GM12878 (cell line): ENCODE measurements at places on chromosomes 7 and 10. TPM values are rescaled to one million over a fixed set of nuclear protein-coding genes. Genes with fewer than 3 reads are reported as not detected.

- H3K36me3 ChIP-seq: no peaks in the 10 kb centered on the region
- H3K4me3 ChIP-seq: no peak overlapping the region
- H3K27me3 ChIP-seq: no peaks in the 10 kb centered on the region
- H3K27ac ChIP-seq: no peak overlapping the region
- DNase-seq: no peak
Measured at GRCh38 chr7:1193593-1194424, 33.8 kb upstream of the ZFAND2A start.

- H3K4me1 ChIP-seq: peaks cover 70% of the 10 kb centered on the region
- DNase-seq: peak; percentile 93
- peak overlapping the region; percentile 14; the same call in 1 of the 2 replicates for H3K4me3 ChIP-seq
Measured at GRCh38 chr10:69045441-69046300, 42.2 kb upstream of the SRGN start.

DNA sequence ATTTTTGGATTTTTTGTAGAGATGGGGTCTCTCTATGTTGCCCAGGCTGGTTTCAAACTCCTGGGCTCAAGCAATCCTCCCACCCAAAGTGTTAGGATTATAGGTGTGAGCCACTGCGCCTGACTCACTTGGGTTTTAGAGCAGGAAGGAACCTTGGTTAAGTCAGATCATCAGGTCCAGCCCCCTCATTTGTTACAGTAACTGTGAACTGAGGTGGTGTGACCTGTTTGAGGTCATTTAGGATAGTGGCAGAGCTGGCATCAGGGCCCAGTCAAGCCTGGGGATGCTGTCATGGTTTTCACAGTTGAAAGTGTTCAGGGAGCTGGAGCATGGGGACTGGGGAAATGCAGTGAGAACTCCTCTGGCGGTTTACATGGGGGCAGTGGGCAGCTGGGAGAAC, 159.6 kb downstream of the TAX1BP1 start:
- no peak overlapping the region for H3K27ac ChIP-seq
- no peaks in the 10 kb centered on the region for H3K36me3 ChIP-seq
- H3K4me1 ChIP-seq: peaks cover 22% of the 10 kb centered on the region
- H3K4me3 ChIP-seq: no peak overlapping the region
- no peak for DNase-seq

The GBF1 gene
- 38.8 and 42.0 TPM in 2 replicates for total RNA-seq

DNA sequence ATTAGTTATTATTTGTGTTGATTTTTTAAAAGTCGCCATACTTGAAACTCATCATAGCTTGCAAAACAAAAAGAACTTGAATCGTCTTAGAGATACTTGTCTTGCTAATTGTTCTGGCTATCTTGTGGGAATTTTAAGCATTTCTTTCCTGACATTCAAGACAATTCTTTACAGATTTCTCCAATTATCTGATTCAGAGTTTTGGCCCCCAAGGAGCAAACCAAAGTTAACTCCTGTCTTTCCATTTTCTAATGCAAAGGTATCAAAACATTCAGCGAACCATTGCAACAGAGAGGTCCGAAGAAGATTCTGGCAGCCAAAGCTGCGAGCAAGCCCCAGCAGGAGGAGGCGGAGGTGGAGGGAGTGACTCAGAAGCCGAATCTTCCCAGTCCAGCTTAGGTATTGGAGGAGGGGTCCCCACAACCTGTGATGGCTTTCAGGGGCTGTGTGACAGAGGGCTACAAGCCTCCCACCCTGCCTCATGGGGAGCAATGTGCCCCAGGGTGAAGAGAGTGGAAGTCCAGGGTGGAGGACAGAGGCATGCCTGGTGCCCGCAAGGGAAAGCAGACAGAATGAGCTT, 119.4 kb upstream of the STK17A start:
- H3K27ac ChIP-seq: no peak overlapping the region
- DNase-seq: no peak
- H3K4me3 ChIP-seq: no peak overlapping the region
- no peaks in the 10 kb centered on the region for H3K36me3 ChIP-seq

GRCh38 chr7:157006205-157006747, 4.2 kb downstream of the MNX1 start:
- no peak overlapping the region for H3K27ac ChIP-seq
- H3K36me3 ChIP-seq: no peaks in the 10 kb centered on the region; the same call in 1 of the 2 replicates
- no peak for DNase-seq
- no peak overlapping the region for H3K4me3 ChIP-seq
- H3K27me3 ChIP-seq: peaks cover 30% of the 10 kb centered on the region
- H3K4me1 ChIP-seq: peaks cover 2% of the 10 kb centered on the region
